T-helper 9 cell (primary cell): ENCODE measurements at places on chromosomes 4 and X.

DNA sequence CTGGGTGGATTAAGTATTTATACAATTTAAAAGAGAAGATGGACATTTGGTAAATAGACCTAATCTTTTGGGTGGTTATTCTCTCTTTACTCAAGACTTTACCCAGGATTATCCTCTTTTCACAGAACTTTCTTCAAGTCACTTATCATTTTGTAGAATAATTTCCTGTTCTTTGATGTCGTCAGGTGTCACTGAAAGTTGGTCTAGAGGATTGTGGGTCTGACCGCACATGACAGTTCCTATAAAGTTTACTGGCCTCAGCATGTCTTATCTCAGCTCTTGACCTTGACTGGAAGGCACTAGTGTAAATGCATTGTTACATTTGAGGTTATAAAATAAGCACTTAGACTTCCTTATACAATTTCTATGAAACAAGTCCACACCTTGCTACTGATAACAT is 139.9 kb upstream of the SLC4A4 start:
- no peak for DNase-seq

GRCh38 chr4:25030277-25031076 is at the start of gene LGI2:
Gene LGI2 (minus strand): TSS chr4:25030946. CDS start chr4:25030693, 253 bp downstream.
- DNase-seq: no peak

DNA sequence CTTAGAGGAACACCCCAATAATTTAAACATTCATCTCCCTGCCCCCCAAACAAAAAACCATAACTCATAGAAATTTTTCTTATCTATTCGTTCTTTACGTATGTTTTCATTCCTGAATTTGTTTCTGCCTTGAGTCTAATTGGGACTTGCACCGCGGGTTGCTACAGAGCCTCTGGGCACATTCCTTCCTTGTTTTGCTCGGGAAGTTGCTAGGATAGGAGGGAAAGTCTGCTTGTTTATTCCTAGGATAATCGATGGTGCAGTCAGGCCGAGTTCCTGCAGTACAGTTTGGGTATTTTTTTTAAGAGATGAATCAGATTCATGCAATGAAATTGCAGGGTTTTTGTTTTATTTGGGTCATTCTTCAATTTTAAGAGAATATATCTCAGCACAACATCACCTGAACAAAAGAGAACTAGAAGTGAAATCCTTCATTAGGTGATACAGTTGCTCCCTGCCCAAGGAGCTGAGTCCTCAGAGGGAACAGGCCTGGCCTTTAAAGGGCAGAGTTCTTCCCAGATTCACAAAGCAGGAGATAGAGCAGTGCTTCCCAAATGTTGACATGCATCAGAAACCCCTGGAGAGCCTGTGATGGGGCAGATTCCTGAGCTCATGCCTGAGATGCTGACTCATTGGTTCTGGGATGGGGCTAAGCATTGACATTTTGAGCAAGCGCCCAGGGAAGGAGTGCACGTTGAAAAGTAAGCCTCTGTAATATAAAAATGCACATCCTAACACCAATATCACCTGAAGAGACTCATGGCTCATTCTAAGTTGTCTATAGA is 114.9 kb upstream of the FAM9B start:
- DNase-seq: no peak

DNA sequence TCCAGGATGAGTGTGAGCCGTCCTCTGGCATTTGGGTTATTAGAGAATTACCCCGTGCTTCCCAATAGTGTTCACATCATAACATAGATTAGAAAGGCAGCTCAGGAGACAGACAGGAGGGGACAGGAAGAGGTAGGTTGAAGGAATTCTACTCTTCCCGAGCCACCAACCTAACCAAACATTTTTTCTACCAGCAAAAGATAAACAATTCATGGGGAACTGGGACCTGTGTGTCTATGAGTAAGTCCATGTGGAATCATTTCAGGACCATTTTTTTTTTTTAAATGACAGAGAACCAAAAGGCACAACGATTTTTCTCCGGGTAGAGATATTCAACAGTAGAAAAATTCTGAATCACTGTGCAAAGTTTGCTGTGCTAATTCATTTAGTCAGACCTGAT is 174.2 kb upstream of the ETNPPL start:
- DNase-seq: no peak

- no peak for DNase-seq
Observed at GRCh38 chrX:132474544-132475248, 14.1 kb downstream of the MBNL3 start.

DNA sequence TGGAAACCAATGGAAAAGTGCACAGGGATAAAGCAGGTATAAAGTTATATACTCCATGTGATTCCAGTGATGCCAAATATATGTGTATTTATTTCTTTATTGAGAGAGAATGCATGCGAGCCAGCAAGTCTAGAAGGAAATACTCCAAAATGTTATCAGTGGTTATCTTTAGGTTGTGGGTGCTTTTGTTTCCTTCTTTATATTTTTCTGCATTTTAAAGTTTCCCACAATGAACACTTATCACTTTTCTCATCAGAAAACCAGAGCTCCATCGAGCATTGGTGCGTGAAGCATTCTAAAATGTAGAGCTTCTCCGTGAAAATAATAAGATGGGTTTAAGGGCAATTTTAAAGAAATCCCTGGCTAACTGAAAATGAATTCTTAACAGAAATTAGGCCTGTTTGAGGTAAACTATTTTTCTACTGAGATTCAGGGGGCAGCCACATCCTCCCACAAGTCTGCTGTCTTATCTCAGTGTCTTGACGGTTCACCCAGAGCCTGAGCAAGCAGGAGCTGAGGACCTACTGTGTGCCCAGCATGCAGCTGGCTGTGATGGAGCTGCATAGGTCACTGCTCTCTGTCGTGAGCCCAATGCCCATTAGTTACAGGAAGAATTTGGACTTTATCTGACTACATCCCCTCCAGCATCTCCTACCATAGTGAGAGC is 18.7 kb upstream of the CD40LG start:
- DNase-seq: no peak

- no peak for DNase-seq
Observed at GRCh38 chr4:6449746-6450369, 22.6 kb downstream of the PPP2R2C start.

DNA sequence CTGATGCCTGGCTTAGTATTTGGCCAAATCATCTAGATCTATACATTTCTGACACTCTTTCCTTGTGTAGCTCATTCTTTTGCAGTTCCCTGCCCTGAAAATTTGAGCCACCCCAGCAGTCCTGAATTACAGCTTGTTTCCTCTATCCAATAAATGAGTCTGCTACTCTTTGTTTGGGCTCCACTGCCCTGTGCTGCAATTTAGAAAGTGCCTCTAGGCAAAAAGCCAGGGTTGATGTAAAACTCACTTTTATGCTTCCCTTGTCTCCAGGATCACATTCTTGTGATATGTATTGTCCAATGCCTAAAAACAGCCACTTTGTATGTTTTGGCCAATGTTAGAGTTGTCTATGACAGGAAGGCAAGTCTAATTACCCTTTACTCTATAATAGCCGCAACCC is 101.7 kb upstream of the MAP3K15 start:
- no peak for DNase-seq

DNA sequence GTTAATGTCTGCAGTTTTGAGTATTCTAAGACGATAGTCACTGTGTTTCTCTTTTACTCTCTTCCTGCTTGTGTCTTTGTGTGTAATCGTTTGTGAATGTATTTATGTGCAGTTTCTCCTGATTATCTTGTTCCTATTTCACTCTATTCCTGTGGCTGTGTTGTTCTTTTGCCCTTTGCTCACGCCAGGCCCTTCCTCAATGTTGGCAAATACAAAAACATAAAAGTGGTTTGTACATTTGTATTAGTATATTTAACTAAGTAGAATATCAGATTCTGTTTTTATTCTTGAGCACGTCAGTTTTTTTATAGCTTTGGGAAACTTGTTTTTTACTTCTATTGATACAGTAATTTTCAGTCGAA is 107.6 kb upstream of the BMPR1B start:
- DNase-seq: no peak

- DNase-seq: no peak
Observed at GRCh38 chr4:76278583-76278982, 27.1 kb downstream of the FAM47E start.

GRCh38 chrX:4181782-4182407 is 468.4 kb upstream of the PRKX start:
- no peak for DNase-seq

- DNase-seq: no peak
Observed at GRCh38 chr4:174358410-174358809, 74.7 kb downstream of the CEP44 start.

DNA sequence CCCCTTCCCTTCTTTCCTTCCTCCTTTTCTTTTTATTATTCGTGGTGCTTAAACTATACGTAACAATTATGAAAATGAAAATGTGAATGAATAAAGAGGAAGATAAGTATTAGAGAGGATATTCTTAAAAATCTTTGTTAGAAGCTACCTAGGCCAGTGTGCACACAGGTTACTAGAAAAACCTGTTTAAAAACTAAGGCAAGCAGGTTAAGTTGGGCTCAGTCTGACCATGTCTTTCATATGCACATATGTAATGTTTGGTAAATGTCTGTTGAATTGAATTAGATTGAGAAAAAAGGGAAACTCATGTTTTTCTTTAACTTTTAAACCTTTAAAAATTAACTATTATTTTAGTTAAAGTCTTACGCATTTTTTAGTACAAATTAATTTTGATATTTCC is 7.8 kb downstream of the SHROOM3 start:
- no peak for DNase-seq

DNA sequence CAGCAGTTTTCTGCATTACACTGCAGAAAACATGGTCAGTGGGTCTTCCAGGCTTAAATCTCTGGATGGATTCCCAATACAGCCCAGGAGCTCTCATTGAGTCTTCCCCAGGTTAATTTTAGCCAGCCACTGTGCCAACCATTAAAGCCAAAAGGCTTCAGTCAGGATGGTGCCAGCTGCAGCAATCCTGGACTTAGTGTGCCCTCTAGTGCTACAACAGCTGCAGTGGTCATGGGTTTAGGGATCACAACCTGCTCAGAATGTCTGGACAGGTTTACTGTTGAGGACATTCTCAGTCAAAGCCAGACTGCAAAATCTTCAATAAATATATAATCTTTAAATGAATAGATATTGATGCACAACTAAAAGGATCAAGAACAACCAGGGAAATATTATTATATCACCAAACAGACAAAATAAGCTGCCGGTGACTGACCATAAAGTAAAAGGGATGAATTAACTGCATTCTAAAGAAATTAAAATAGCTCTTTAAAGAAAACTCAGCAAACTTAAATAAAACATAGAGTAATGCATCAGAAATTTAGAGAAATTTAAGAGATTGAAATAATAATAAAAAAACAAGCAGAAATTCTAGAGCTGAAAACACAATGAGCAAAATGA is 639.9 kb downstream of the SPOCK3 start:
- no peak for DNase-seq

DNA sequence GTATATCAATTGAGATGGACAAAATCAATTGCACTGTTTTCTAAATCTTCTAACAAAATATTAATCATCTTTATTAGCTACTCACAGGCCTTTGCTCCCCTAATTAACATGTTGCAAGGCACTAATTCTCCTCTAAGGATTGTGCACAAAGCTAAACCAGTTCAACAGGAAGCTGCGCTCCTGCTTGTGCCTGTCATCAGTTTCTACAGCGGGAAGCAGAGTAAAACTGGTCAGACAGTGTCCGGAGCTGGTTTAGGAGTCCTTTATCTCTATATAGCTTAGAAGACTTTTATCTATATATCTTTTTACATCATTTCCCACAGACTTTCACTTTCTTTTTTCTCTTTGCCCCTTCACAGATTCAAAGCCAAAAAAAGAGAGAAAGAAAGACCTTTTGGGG is 79.1 kb downstream of the ELOVL6 start:
- no peak for DNase-seq

GRCh38 chr4:72391281-72391680 is 177.7 kb downstream of the ADAMTS3 start:
- DNase-seq: no peak

- no peak for DNase-seq
Observed at GRCh38 chr4:133544097-133544496, 395.0 kb downstream of the PCDH10 start.
